ENCODE measurements at places on chromosomes 2 and 18.

DNA sequence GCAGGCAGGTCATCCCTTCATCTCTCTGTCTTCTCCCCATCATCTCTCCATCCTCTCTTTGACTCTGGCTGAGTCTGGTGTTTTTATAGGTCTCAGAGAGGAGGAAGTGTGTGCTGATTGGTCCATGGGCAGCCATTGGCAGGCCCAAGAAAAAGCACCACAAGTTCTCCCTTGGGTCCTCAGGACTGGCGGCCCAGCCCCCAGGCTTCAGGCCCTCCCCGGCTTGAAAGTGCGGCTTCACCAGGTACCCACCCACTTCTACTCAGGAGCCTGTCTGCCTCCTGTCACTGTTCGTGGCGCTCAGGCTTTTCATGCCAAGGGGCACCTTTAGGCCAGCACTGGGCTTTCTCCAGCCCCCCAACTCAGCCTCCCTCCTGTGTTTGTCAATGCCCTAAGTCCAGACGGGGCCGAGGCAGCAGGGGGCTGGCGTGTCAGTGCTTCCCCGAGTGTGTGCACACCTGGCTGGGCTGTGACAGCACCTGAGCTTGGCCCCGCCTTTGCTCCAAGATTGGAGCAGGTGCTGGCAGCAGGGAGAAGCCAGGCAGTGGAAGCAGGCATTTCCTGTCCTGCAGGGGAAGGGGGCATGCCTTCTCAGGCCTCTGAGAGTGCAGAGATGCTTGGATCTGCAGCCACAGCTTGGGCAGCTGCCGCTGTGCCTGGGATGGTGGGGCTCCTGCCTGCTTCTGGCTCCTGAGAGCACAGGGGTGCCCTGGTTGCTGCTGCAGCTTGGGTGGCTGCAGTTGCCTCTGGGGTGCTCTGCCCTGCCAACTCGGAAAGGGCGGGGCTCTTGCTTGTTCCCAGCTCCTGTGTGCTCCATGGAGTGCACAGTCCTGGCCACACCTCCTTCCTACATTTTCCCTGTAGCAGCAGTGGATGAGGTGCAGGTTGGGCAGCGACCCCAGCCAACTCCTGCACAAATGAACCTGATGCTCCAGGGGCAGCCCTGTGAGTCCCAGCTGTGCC, 34.1 kb downstream of the FBXO48 start:
- H3K27me3 ChIP-seq, result no peaks in the 10 kb centered on the region
- H3K4me1 ChIP-seq, result no peaks in the 10 kb centered on the region
- no peak overlapping the region for H3K27ac ChIP-seq

DNA sequence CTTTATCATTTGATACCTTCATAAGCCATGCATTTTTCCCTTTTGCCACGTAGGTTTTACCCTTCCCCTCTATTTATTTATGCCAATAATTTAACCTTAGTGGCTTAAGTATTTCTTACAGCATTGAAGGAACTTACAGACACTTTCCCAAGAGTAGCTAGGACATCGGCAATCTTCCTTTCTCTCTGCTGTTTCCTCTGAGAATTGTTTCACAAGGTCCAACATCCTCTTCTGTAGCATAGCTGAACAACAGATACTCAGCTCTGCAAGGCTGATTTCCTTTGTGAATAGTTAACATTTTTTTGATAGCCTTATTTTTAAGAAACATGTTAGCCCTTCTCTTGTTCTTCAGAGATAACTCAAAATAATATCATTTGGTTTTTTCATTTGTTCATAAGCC, 1.1 kb upstream of the GCA start:
- peaks cover 10% of the 10 kb centered on the region for H3K4me1 ChIP-seq
- no peak for DNase-seq
- no peaks in the 10 kb centered on the region for H3K27me3 ChIP-seq
- H3K36me3 ChIP-seq, result no peaks in the 10 kb centered on the region

- H3K27me3 ChIP-seq, result no peaks in the 10 kb centered on the region
- DNase-seq, result peak; percentile 82
- H3K27ac ChIP-seq, result peak overlapping the region; percentile 4
- peaks cover 48% of the 10 kb centered on the region for H3K4me1 ChIP-seq
- no peak overlapping the region for H3K4me3 ChIP-seq
Observed at GRCh38 chr2:178870703-178871102, 63.5 kb upstream of the TTN start.

- DNase-seq, result no peak
- no peak overlapping the region for H3K27ac ChIP-seq
- H3K4me3 ChIP-seq, result no peak overlapping the region
- H3K4me1 ChIP-seq, result no peaks in the 10 kb centered on the region
Observed at GRCh38 chr2:111957872-111958354, 59.5 kb downstream of the MERTK start.

DNA sequence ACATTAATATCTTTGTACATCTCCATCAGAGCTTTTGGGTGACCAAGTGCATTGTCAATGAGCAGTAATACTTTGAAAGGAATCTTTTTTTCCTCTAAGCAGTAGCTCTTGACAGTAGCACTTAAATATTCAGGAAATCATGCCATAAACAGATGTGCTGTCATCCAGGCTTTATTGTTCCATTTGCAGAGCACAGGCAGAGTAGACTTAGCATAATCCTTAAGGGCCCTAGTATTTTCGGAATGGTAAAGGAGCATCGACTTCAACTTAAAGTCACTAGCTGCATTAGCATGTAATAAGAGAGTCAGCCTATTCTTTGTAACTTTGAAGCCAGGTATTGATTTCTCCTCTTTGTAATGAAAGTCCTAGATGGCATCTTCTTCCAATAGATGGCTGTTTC, 121.8 kb upstream of the CWC22 start:
- H3K27me3 ChIP-seq, result no peaks in the 10 kb centered on the region
- no peak for DNase-seq
- H3K4me1 ChIP-seq, result peaks cover 36% of the 10 kb centered on the region
- H3K27ac ChIP-seq, result no peak overlapping the region
- H3K4me3 ChIP-seq, result no peak overlapping the region
- H3K36me3 ChIP-seq, result no peaks in the 10 kb centered on the region

Measured in PC-3 (cell line).